ENCODE measurements at places on chromosomes 6 and 20.
A peak's percentile ranks its signal among the peaks of the same experiment; 100 is the strongest.

- no peaks in the 10 kb centered on the region for H3K27me3 ChIP-seq
- H3K4me3 ChIP-seq: no peak overlapping the region
- no peak for DNase-seq
Measured at GRCh38 chr6:35299674-35300073, 2.1 kb downstream of the DEF6 start.

DNA sequence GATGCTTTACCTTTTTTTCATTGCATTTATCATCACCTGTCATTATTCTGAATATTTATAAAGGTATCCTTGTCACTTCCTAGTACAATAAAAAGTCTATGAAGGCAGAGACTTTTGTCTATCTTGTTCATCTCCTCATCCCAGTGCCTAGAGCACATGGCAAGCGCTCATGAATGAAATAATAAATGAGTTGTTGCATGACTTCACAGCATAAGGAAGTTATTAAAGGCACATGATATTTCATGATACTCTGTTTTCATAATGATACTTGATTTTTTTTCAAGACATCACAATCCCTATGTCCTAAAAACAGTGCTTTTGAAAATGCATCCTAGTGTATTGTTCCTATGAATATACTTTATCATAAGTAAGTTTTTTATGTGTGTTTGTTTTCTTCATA is 310.6 kb upstream of the RSPO3 start:
- no peaks in the 10 kb centered on the region for H3K27me3 ChIP-seq
- H3K27ac ChIP-seq: no peak overlapping the region
- H3K4me1 ChIP-seq: no peaks in the 10 kb centered on the region
- H3K4me3 ChIP-seq: no peak overlapping the region
- no peak for DNase-seq

GRCh38 chr20:57996936-57997890 is 231.2 kb downstream of the ANKRD60 start:
- H3K36me3 ChIP-seq: no peaks in the 10 kb centered on the region
- H3K27me3 ChIP-seq: no peaks in the 10 kb centered on the region
- H3K27ac ChIP-seq: no peak overlapping the region
- no peak overlapping the region for H3K4me3 ChIP-seq
- H3K4me1 ChIP-seq: peaks cover 74% of the 10 kb centered on the region

GRCh38 chr6:108652375-108652774 is 91.7 kb downstream of the FOXO3 start:
- H3K4me3 ChIP-seq: no peak overlapping the region
- H3K27ac ChIP-seq: peak overlapping the region; percentile 79
- H3K27me3 ChIP-seq: no peaks in the 10 kb centered on the region
- peaks cover 6% of the 10 kb centered on the region for H3K36me3 ChIP-seq
- no peak for DNase-seq

Data from vagina (tissue), 2 donors.